ENCODE measurements at places on chromosomes 7 and 10.

- DNase-seq = no peak
These were observed 17.0 kb downstream of the PIK3AP1 start for GRCh38 chr10:96703358-96703757.

- DNase-seq = no peak
These were observed 308.7 kb downstream of the DNAJB6 start for GRCh38 chr7:157645539-157645938.

DNA sequence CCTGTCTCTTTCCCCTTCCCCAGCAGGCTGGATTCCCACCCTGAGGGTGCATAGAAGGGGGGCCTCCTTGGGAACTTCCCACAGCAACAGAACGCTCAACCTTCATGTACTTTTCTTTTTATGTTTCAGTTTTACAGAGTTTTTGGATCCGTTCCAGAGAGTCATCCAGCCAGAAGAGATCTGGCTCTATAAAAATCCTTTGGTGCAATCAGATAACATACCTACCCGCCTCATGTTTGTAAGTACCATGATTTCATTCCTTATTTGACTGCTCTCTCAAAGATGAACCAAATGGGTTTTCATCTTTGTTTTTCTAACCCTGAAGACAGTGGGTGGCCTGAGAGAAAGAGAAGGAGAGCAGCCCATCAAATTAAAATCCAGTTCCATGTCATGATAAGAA is 46.7 kb downstream of the PLPP4 start:
- no peak for DNase-seq

DNA sequence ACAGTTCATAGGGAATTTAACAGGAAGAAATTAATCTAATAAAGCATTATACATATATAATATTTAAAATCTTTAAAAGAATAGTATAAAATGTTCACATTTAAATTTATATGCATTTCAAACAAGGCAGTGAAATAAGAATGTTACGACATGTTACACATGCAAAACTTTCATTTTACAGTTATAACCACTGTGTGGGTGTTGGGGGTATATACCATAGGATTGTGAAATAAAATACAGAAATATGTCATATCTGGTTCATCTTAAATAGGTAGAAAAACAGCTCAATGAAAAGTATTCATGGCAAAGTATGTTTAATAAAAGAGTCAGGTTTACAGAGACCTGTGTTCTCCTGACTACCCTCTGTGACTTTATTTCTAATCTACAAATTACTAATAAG is 45.6 kb downstream of the CHCHD3 start:
- DNase-seq = no peak

DNA sequence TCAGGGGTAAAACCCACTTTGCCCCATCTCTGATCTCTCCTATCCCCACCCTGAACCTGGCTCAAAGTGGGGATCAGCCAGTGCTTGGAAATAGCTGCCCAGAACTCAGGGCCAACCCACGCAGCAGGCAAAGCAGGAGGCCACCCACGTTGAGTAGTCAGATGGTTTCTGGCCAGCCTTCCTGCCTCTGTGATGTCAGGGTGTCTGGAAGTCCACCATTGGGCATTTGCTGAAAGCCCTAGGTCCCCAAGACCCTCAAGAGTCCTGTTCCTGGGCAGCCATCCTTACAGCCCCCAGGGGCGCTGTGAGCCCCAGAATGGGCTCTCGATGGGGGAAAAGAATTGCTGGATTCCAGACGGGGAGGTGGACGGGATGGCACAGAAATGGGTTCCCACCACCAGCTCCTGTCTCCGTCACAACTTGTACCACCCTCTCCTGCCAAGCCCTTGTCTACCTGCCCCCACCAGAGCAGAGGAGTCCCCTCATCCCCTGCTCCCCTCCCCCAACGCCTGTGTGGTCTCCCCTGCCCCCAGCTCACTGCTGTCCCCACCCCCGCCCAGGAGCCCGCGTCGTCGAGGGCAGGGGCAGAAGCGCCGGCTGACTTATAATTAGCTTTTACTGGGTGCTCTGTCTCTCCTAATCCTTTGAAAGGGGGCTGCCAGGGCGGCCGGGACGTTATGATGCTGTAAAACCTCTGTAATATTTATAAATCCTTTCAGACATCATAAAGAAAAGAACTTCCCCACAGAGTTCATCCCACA is 3.9 kb downstream of the MYL10 start:
- no peak for DNase-seq

GRCh38 chr7:152485826-152486225 is 50.0 kb upstream of the KMT2C start:
- no peak for DNase-seq

GRCh38 chr7:877312-878232 is 1.2 kb downstream of the GET4 start:
- DNase-seq = no peak

GRCh38 chr7:132145063-132145462 is 431.2 kb downstream of the PLXNA4 start:
- DNase-seq = no peak

DNA sequence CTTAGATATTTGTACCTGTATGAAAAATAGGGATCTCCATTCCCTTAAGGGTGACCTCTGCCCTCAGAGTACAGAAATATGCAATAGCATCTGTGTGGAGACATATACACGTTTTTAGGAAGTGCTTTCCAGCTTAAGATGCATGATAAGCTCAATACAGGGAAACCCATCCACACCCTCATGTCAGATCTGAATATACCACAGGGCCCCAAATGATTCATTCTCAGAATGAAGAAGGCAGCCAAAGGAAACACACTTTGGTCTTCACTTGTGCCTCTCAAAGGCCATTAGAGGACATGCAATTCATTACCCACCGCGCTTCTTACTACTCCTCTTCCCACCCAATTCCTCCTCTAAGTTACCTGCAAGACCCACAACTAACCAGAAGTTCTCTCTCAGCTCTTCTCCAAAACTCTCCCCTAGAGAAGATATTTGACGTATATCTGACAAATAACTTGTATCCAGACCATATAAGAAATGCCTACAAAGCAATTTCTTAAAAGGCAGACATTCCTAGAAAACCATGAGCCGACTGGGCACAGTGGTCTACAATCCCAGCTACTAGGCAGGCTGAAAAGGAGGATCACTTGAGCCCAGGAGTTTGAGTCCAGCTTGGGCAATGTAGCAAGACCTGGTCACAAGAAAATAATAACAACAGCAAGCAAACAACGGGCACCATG is 103.0 kb downstream of the OAT start:
- DNase-seq = no peak

DNA sequence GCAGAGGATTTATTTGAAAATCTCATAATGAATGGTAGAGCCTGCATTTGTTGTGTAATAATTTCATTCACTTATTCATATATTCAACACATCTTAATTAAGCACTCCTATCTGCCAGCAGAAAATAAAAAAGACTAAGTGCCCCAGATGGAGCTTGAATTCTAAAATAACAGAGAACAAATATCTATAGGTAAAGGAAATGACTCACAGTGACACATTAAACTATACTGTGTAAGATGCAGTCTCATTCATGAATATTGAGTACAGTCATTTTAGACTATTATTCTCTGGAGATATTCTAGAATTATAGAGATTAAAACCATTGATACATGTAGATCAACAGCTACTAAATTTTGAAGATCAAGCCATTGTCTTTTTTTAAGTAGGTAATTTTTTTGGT is 72.1 kb downstream of the PTPRZ1 start:
- no peak for DNase-seq

GRCh38 chr7:36487756-36488336 is 98.2 kb downstream of the ANLN start:
- DNase-seq = peak; percentile 20

DNA sequence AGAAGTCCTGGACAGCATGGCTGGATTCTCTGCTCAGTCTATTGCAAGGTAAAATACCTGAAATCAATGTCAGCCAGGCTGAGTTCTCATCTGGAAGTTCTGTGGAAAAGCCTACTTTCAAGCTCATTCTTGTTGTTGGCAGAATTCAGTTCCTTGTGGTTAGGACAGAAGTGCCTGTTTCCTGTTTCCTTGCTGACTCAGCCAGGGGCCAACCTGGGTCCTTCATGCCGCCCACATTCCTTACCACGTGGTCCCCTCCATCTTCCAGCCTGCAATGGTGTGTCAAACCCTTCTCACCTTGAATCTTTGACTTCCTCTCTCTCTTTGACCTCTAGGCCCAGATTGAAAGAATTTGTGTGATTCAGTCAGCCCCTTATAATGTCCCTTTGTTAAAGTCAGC is 197.1 kb upstream of the STK17A start:
- DNase-seq = no peak

DNA sequence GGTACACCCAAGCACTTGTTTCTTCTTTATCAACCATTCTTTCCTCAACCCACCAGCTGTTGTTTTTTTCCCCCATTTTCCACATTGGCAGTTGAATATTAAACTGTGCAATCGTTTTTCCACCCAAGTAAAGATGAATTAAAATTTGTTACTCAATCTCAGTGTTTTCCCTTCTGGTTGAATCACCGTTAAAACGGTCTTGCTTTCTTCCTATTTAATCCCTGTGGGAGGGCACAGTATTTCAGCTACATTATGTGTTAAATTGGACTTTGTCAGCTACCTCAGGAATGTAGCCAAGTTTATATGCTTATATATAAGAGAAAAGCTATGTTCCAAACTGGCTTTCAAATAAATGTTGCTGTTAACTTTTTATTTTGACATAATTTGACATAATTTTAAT is 19.9 kb downstream of the SLC35G1 start:
- no peak for DNase-seq

DNA sequence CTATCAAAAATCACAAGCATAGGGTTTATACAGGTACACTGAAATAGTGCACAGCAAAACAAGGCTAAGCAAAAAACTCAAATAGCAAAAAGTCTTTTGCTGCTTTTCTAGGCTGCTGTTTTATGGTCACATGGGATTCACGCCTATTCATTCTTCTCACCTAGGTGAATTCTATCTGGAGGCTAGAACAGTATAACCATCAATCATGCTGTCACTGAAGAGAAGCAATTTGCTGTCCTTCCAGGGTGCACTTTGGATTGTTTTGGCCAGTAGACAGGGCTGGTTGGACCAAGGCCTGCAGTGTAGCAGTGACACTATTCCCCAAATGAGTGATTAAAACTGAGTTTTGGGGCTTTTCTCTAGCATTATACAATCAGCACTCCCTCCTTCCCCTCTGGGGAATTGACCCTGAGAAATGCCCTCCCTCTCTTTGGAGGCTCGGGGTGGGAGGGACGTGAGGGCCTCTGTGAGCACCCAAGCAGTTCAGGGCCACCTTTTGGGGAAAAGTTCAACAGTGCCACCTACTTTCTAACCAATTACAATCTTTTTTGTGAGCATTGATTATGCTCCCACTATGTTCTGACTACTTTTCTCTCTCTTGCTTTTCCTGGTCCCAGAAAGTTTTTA is 16.2 kb upstream of the SND1 start:
- no peak for DNase-seq

DNA sequence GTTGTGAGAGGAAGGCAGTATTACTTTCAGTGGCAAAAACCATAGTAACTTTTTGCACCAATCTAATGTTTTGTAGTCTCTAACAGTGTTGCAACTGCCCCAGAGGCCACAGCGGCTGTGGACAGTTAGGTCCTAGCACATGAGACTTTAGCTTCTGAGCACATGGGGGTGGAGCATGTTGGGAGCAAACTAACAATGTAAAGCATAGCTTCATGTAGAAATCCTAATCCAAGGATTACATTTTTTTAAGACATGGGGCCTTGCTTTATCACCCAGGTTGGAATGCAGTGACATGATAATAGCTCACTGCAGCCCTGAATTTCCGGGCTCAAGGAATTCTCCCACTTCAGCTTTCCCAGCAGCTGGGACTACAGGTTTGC is 49.0 kb downstream of the LAMB1 start:
- no peak for DNase-seq

DNA sequence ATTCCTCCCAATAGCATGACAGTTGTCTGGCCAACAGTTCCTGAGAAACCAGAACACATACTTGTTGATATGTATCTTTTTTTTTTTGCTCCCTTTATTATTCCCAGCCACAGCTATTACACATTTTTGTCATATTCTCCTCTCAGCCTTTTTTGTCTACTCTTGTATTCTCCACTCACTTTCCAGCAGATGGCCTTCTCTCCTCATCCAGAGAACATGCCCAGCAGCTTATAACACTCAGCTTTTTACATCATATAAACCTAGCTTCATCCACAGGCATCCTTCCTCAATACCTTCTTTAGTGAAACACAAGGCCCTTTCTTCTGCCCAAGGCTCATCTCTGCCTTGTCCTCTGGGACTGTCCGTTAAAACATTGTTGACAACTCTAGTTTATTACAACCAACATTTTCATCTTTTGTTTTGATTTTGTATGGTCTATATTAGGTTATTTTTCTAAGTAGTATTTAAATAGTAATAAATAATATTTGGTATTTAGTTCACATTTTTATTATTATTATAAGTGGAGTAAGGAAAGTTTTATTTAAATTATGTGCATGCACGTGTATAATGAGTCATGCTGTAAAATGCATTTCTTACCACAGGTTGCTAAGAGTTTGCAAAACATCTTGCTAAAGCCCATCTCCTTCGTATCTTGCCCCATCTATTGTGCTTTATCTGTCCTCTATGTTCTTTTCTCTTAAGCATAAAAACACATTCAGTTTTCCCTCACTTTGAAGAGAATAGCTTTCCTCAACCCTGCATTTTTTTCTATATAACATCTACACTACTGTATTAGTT is 101.5 kb downstream of the ORC5 start:
- DNase-seq = no peak

- DNase-seq = no peak
These were observed 117.4 kb downstream of the CABCOCO1 start for GRCh38 chr10:61779950-61780659.

DNA sequence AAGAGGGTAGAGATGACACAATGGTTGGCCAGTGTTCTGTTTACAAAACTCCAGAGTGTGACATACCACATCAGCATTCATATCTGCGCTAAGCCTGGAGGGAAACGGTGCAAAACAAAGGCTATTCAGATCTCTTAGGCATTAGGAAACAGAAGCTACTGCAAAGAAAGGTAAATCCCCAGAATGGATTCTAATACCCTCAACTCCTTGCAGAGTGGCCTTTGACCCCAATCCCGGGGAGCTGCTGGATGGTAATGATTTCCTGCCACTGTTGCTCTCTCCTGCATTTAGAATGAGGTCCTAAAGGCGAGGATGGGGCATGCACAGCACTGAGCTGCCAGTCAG is 65.2 kb downstream of the AOAH start:
- no peak for DNase-seq

All from GM20000 (cell line).